Urothelium cell line (cell line): ENCODE measurements at places on chromosomes 3 and 15.

DNA sequence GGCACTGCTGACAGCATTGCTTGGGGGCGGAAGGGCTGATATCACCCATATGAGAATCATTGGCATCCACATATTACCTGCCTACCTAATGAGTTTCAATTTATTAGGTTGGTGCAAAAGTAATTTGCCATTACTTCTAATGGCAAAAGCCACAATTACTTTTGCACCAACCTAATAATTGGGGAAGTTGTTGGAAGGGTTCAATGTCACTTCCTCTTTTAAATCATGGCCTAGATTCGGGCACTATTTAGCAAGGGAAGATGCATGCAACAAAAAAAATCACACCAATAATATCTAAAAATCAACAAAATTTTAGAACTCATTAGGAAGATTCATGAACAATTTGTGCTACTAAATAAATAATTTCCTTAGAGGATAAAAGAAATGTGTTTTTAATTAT, 56.0 kb upstream of the AGTR1 start:
- DNase-seq, result no peak

GRCh38 chr3:149501524-149501923, 27.0 kb downstream of the TM4SF4 start:
- no peak for DNase-seq

- DNase-seq, result no peak
Measured at GRCh38 chr3:76958274-76958673, 81.6 kb upstream of the ROBO2 start.

DNA sequence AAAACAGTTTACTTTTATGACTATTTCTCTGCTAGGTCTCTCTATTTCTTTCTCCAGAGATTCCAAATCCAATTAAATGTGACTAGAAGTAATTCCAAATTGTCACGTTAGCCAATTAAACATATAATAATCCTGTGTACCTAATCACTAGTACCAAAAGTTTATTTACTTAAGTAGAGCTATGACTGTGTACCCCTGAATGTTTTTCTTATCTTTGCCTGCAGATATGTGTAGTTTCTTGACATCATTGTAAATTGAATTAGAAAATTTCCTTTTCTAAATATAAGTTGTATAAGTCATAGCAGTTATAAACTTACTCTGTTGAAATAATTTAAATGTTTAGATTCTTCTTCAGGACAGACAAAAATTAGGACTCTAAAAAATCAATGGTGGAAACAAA, 163.3 kb downstream of the SPATA16 start:
- DNase-seq, result no peak

- no peak for DNase-seq
Measured at GRCh38 chr15:64667736-64668161, 107.6 kb downstream of the RBPMS2 start.

GRCh38 chr15:38196076-38196475, 56.6 kb upstream of the SPRED1 start:
- no peak for DNase-seq

DNA sequence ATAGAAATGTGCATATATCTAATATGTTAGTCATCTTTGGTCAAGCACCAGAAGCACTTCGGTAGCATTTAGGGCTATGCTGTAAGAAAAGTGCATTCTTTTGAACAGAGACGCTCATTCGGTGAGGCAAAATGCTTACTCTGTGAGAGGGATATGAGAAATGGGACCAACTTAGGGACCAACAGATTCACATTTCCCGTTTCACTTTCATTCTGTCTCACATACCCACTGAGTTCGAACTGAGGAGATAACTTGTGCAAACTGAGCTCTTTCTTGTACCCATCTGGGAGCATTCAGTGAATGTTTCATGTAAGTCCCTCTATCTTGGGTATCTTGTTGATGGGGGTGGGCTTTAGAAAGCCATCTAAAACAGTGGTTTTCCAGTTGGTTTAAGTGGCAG, 135.3 kb downstream of the FEZF2 start:
- DNase-seq, result no peak

GRCh38 chr15:38690719-38691332, 126.2 kb upstream of the RASGRP1 start:
- DNase-seq, result peak; percentile 64

DNA sequence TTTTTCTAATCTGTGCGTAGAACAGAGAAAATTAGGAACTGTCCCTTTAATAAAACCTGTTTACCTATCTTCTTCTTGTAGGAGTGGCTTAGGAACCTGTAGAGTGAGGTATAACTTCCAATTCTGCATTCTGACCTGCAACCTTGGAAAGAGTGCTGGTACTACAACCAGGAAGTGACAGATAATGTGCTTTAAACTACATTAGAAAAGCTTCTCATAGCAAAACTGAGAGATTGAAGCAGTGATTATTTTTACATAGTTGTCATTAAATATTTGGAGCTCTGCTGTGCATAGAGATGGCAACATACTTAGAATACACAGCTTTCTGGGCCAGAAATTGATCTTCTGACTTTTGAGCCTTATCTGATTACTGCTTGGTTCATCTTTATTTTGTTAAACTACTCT, 50.4 kb upstream of the ZDHHC23 start:
- no peak for DNase-seq

- DNase-seq, result no peak
Measured at GRCh38 chr3:143531101-143531500, 317.2 kb downstream of the SLC9A9 start.

GRCh38 chr15:77034695-77035489, 36.0 kb downstream of the TSPAN3 start:
- no peak for DNase-seq

- DNase-seq, result no peak
Measured at GRCh38 chr15:70561885-70562284, 201.5 kb downstream of the UACA start.

- peak; percentile 15 for DNase-seq
Measured at GRCh38 chr3:11641683-11642430, 1.9 kb downstream of the VGLL4 start.

DNA sequence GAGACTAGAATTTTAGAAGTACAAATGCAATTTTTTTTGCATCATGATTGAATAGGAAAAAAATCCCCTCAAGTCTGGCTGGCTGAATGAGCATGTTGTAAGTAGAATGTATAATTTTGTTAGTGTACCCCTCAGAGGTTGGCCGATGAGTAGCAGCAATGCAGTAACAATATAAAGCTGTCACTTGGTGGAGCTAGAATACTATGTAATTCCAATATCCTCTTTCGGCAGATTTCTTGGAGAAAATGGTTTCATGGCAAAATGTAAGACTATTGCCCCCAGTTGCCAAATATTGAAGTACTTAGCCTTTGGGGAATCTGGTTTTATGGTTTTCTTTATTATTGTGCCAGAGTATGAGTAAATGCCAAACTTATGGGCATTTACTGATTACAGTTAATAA, 39.8 kb upstream of the SGO1 start:
- peak; percentile 20 for DNase-seq

DNA sequence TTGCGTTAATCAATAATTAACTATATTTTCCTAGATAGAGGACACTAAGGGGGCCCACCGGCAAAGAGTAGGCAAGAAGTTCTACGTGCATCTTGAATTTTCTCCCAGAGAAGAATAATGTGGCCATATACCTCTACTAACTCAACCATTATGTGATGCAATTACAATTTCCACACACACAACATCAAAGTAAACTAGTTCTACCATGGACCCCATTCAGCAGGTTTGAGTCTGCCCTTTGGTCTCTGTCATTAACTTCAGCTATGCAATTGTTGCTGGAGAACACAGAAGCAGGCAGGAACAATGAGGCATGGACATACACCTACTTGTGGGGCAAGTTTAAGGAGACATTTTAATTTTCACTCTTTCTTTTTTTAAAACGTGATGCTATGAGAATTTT, 705.9 kb downstream of the PDCD6IP start:
- DNase-seq, result no peak

DNA sequence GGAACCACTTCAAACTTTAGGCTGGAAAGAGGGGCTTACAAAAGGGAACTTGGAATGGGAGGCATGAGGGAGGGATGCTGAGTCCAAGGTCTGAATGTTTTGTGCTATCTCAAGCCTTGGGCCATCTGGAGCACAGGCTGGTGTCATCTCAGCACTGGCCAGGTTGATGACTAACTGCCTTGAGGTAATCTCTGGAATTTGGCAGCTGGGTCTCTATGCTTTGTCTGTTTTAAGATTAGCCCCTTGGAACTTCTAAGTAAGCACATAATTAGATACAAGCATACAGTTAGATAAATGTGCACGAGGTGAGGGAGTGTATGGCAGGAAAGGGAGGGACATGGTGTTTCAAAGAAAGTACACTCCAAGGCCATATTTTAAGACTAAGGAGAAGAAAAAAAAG, 252.4 kb upstream of the CCDC54 start:
- DNase-seq, result peak; percentile 73

DNA sequence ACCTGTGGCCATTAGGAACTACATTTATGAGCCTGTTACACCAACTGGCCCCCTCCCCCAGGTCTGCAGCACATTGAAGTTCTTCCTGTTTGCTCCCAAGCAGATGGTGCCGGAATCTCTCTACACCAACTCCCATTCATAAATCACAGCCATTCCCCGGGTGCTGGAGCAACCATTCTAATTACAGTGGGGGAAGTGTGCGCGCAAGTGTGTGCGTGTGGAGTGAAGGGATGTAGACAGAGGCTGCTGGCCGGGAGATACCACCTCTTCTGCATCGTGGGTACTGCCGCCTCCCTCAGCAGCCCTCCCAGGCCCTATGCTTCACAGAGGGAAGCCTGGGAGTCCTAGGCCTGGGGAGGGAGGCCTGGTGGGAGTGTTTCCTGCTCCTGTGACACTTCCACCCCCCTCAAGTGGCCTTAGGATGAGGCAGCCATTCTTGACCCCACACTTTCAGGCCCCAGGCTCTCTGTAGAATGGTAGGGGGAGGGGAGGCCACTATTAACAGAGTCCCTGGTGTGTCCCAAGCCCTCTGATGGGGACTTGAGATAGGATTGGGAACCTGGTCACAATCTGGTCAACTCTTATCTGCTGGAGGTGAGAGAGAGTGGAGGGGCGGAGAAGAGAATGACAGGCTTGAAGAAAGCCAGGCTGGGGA, 69.1 kb downstream of the MAGEF1 start:
- no peak for DNase-seq

DNA sequence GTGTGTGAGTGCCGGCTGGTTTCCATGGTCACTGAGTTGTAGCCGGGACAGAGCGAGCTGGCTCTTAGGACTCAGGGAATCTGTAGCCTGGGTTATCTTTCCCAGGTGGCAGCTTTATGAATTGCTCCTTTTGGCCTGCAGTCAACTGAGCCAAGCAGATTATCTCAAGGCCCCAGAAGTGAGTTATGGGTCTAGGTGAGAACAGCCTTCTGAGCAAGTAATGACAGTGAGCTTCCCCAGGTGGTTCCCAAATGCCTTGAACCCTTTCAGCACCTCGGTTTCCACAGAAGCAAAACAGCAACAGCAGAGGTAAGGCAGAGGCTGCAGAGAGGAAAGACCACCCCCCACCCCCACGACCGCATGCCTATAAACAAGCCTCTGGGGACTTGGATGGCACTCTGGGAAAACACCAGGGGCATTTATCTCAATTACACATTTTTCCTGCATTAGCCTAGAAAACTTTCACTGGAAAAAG, 56.7 kb upstream of the DGKG start:
- DNase-seq, result peak; percentile 25

DNA sequence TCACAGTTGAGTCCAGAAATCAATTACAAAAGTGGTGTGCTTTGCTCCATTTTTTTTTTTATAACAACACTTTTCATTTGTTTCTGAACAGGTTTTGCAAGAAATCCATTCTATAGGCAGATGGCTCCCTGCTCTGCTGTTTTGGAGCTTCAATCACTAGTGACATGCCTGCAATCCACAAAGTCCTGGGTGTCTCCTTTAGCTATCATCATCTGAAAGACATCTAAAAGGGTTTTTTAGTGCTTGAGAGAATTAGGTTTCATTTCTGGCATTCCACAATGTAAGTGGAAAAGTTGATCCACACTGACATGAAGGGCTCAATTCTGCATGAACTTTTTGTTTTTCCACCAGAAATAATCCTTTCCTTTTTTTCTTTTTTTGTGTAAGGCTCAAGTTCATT, 24.0 kb upstream of the MEIS2 start:
- DNase-seq, result no peak

DNA sequence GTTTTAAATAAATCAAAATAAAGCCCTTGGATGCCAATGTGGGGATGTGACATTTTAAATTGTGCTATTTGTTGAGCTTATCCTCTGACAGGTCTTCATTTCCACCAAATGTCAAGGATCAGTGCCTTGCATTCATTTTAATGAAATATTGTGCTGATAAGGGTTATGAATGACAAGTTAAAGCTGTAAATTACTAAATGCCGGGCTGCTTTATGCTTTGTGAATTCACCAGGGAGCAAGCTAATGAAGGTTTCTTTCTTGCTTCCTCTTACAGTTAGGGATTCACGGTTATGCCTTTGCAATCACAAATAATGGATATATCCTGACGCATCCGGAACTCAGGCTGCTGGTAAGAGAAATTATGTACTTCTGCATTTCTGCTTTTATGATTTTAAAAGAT, 81.7 kb downstream of the LRTM1 start:
- no peak for DNase-seq
